Esophagus mucosa (tissue), 1 donor: ENCODE measurements at places on chromosomes 7 and 10.

DNA sequence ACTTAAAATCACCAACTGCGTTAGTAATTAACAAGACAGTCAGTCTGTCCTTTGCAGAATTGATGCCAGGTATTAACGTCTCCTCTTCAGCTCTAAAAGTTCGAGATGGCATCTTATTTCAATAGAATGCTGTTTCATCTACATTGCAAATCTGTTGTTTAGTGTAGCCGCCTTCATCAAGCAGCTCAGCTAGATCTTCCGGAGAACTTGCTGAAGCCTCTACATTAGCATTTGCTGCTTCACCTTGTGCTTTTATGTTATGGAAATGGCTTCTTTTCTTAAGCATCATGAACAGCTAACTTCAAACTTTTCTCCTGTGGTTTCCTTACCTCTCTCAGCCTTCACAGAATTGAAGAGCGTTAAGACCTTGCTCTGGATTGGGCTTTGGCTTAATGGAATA is 95.5 kb upstream of the FAM20C start:
- ATAC-seq: no peak

- peak; percentile 90 for ATAC-seq
These were observed 7.5 kb upstream of the RBP3 start for GRCh38 chr10:47340608-47341170.

DNA sequence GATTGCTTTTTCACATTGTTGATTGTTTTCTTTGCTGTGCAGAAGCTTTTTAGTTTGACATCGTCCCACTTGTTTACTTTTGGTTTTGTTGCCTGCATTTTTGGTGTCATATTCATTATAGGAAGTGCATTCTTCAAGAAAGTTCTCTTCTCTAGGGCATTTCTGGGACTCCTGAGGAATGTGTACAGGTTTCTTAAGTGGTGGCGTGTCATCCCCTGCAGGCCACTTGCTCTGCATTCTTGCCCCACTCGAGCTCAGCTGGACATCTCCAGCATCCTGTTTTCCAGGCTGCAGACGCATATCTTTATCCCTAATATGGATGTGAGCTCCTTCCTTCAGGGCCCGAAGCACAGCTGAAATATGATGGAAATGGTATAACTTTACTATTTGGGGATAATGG is 255.6 kb upstream of the HABP2 start:
- ATAC-seq: no peak

DNA sequence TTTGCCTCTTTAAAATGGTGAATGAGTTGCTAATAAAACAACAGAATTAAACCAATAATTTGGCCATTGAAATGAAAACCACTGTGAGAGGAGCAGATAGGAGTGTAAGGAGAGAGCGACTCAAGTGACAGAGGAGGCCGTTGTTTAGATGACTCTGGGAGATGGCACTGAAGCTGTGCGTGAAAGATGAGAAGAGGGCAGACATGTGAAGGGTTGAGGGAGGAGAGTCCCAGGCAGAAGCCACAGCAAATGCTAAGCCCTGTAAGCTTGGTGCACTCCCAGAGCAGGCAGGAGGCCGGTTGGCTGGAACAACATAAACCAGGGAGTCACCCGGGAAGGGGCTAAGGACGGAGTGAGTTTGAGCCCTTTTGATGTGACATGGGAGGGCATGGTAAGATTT is 814 bp upstream of the OPALIN start:
- ATAC-seq: no peak

DNA sequence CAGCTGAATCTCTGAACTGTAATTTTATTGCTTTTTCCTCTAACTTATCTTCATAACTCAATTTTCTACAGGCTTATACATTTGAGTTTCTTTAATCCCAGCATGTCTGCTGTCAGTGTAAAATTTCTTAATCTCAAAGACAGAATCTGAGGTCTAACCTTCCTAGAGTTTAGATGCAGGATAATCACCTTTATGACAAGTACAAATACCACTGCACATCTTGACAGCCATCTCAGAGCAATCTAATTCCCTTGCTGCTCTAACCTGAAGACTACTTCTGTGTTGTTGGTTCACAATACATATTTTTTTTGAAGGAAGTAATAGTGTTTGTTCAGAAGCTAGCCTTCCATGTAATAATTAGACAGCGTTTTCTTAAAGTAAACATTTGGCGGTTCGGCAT is 424.2 kb upstream of the ZWINT start:
- ATAC-seq: no peak

- ATAC-seq: no peak
These were observed 146.5 kb downstream of the DOCK4 start for GRCh38 chr7:112059675-112060074.

DNA sequence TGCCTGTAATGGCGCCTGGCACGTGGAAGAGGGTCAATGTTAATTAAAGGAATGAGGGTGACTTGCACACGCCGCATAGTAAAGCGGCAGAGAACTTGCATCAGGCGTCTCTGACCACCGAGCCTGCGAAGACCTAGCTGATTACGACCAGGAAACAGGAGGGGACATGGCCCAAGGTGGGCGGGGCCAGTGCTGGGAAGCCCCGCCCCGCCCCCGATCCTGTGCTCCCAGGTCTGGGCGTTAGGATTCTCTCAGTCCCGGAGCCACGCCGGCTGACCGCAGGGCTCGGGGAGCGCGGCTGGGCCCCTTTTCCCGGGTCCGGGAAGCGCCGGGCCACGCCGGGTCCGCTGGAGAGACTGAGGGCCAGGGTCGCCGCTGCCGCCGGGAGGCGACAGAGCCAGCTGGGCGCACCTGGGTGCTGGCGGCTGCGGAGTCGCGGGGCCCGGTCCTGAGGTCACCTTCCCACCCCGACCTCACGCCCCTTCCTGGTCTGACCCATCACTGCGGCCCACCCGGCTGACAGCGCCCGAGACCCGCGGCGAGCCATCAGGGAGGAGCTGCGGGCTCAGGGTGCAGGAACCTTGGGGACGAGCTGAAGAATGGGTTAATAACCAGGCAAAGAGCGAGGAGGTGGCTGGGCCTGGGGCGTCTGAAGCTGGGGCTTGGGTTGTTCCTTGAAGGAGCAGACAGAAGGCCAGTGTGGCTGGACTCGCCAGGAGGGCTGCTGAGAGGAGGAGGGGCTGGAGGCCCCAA is 23.0 kb upstream of the GRID1 start:
- peak; percentile 34 for ATAC-seq

DNA sequence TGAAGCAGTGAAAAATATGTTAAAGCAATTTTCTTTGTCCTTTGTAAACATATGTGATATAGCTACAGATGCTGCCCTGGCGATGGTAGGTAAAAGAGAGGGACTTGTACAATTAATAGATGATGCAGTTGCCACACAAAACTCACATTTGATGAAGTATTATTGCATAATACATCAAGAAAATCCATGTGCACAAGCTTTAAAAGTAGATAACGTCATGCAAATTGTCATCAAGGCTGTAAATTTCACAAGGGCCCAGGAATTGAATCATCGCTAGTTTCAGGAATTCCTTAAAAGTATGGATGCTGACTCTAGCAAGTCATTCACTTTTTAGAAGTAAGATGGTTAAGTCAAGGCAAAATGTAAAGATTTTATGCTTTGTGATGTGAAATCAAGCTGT is 10.0 kb downstream of the CYP3A5 start:
- no peak for ATAC-seq

- no peak for ATAC-seq
These were observed 139.3 kb upstream of the COBL start for GRCh38 chr7:51455948-51456347.

DNA sequence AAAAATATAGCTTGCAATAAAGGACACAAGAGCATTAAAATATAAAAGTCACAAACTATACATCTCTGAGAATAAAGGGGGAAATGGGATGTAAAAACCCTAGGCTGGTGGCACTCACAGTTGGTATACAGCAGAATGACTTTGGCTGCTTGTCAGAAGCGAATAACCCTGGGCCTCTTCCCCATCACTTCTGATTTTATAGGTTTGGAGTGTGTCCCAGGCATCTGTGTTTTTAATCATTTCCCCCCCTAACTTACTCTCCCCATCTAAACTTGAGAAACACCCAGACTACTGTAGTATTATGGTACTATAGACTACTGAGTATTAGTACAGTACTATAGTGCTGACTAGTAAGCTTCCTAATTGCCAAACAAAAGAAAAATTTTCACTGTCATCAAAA is 1.8 kb upstream of the RPA3 start:
- no peak for ATAC-seq

DNA sequence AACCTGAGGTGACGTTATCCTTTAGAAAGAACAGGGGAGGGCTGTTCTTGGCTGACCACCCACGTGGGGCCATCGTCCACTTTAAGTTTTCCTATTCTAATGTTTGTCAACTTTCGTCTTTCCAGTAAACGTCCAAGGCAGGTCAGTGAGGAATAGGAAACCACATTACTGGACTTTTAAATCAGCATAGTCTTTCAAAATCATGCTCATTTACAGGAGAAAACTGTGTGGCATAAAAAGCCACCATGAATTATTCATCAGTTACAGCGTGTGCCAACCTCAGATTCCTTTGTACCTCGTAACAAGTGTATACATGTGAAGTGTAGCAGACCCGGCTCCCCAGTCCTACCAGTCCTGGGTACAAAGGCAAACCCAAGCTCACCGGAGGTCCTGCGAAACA is 25.1 kb upstream of the ABLIM1 start:
- ATAC-seq: peak; percentile 82
